Thoracic aorta (tissue), 2 donors: ENCODE measurements at places on chromosomes 6 and 20. TPM values are rescaled to one million over a fixed set of nuclear protein-coding genes. Genes with fewer than 3 reads are reported as not detected.
A peak's percentile ranks its signal among the peaks of the same experiment; 100 is the strongest.

DNA sequence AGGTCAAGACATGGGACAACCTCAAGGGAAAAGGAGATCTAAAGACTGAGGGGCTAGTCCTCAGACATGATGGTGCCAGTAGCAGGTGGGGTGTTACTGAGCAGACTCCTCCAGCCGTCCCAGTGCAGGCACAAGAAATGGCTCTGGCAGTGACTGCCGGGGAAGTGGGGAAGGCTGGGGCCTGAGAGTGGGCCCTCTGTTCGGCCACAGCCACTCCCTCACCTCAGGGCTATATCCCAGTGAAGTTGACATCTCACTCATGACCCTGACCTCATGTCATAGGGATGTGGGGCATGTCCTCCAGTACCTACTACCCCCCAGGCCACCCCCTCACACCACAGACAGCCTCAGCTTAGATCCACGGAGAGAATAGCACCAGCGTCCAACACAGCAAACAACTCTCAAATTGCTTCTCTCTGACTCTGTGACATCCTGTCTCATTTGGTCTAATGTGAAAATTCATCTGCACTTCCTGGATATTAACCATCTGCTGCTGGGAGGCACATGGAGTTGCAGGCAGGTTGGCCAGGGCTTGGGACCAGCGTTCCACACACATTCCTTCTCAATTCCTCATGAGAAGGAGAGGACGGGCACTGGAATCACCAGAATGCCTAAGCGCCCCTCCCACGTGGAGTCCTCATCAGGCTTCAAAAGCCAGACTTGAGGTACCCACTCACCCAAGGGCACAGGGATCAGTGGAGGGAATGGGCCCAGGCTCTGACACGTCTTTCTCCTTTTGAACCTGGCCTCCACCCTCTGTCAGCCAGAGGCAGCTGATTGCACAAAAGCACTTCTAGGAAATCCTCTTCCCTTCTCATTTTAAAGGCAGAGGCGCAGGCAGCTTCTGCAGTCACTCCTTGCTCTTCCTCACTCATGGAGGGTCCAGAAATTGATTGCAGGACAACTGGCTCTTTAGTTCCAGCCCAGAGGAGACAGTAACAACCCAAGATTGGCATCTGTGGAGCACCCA, 163.6 kb upstream of the CST7 start:
- H3K4me3 ChIP-seq, result no peak overlapping the region
- no peaks in the 10 kb centered on the region for H3K36me3 ChIP-seq
- no peaks in the 10 kb centered on the region for H3K27me3 ChIP-seq
- no peak overlapping the region for H3K27ac ChIP-seq
- DNase-seq, result no peak
- H3K4me1 ChIP-seq, result no peaks in the 10 kb centered on the region

DNA sequence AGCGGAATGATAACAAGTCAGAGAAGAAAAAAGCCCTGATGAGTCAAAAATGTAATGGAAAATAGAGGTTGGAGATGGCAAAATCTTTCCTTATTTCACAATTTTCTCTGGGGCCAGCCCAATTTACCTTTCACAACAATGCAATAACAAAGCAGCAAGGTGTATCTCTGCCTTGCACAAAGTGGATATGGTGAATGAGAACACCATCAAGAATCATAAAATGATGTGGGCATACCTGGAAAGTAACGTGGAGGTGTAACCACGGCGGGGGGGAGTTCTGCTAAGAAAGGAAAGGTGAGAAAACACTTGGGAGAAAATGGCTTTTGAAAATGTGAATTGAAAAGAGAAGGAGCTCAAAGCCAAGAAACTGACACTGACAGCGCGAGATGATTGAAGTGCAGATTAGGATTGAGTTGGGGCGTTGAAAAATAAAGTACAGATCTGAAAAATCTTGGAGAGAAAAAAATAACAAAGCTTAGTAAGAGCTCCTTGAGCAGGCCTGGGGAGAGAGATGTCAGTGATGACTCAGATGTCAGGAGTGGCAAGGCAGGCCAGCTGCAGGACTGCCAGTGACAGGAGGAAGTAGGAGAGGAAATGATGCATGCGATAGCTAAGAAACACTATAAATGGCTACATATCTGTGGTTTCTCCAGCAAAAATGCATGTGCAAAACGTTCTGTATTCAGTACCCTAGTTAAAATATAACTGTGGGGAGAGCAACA, 26.2 kb downstream of the ARHGAP18 start:
- peak; percentile 51 for DNase-seq
- H3K36me3 ChIP-seq, result no peaks in the 10 kb centered on the region
- peaks cover 55% of the 10 kb centered on the region for H3K4me1 ChIP-seq
- H3K27me3 ChIP-seq, result no peaks in the 10 kb centered on the region
- H3K27ac ChIP-seq, result peak overlapping the region; percentile 65
- peak overlapping the region; percentile 14 for H3K4me3 ChIP-seq

DNA sequence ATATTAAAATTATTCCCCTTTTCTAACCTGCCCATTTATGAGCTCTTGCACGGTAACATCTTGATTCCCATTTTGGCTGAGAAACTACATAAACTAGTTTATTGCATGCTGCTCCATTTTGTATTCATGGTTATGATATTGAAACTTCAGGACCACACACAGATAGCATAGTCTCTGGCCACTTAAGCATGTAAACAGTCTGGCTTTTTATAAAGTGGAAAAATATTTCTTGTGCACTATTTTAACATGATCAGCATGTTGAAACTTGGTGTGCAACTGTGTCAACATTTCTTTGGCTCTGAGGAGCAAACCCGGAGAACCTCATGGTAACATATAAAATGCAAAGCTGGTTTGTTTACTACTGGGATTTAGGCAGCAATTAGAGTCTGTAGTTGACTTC, 70.7 kb downstream of the SLX4IP start:
- DNase-seq, result no peak
- H3K4me3 ChIP-seq, result no peak overlapping the region
- H3K4me1 ChIP-seq, result peaks cover 67% of the 10 kb centered on the region
- no peaks in the 10 kb centered on the region for H3K27me3 ChIP-seq
- no peaks in the 10 kb centered on the region for H3K36me3 ChIP-seq
- peak overlapping the region; percentile 1 for H3K27ac ChIP-seq

The PBOV1 gene
- total RNA-seq, result not detected

The MGME1 gene
- 8.8 TPM for total RNA-seq
